ENCODE measurements at places on chromosomes 6 and 20.

DNA sequence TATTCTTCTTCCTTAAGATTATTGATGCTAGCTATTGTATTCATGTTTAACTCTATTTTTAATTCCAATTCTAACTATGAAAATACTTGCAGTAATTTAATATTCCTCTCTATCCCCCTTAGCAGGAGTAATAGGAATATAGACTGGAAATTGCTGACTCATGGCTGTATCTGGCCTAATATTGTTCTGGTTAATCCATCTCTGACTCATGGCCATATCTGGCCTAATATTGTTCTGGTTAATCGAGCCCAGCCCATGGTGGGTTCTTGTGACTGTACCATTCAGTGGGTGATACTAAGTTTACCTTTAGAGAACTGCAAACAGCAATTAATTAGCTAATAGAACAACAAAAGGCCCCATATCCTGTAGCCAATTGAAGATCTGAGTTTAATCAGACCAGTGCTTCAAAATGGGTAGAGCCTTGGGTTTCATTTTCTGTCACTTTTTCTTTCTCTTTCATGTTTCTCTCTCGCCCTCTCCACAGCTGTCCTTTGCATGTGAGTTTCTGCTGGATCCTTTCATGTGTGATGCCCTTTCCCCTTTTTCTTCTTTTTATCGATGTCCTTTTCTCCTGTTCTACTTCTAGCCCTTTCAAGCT lies 50.6 kb downstream of the SLC22A3 start:
- DNase-seq = peak; percentile 15

GRCh38 chr6:69866770-69867638 lies 648 bp downstream of the COL19A1 start:
- peak; percentile 14 for DNase-seq

DNA sequence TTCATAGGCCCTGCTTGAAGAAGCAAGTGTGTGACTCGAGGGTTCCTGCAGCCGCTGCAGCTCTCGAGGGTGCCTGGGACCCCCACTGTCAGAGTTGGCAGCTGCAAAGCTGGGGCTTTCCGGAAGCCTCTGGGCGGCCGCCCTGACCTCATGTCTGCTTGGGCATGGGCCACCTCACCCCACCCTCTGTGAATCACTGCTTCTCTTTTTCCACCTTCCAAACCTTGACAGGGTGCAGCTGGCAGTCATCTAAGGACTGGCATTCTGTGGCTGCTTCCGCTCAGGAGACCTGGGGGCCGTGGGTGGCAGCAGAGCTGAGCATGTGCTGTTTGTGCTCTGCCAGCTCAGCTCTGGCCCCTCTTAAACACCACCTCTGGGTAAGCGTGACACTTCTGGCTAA lies 32.0 kb downstream of the ERMARD start:
- no peak for DNase-seq

- peak; percentile 24 for DNase-seq
Observed at GRCh38 chr6:133286765-133287164, 45.6 kb downstream of the EYA4 start.

DNA sequence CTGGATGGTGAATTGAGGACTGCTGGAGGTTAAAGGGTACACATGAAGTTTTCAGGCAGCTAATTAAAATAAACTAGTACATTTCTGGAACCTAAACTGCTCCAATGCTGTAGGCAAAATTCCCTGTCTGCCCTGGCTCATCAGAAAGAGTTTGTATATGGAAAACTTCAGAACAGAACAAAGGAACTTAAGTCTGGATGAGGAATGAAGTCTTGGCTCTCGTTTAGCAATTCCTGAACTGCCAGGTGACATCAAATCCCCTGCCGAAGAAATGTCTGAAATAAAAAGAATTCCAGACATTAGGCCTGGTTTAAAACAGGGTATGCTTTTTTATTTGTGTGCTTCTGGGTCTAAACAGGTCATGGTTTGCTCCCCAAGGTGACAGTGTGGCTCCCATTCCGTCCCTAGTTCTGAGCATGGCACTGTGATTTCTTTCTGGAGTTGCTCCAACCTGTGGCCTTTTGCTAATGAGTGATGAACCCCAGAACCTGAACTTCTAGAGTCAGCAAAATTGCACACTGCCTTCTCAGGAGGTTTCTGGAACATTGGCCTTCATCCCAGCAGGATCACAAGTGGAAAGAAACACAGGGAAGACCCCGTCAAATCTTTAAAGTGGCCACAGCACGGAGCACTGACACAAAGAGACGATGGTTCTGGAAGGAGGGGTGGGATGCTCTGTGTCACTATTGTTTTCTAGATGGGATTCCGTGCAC lies 129.4 kb upstream of the NAA20 start:
- DNase-seq = no peak

- peak; percentile 11 for DNase-seq
Observed at GRCh38 chr20:3677733-3678132, 4.1 kb downstream of the ADAM33 start.

DNA sequence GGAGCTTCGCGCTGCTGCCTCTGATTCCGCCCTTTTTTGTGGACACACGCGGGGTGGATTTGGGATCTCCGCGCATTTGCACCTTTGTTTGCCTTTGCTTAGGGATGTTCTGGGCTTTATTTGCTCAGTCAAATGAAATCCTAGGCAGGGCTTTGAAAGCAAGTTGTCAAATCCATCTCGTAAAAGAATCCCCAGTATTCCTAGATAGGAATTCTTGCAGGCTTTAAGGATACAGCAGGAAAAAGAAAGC lies 453 bp downstream of the CEP57L1 start:
- no peak for DNase-seq

DNA sequence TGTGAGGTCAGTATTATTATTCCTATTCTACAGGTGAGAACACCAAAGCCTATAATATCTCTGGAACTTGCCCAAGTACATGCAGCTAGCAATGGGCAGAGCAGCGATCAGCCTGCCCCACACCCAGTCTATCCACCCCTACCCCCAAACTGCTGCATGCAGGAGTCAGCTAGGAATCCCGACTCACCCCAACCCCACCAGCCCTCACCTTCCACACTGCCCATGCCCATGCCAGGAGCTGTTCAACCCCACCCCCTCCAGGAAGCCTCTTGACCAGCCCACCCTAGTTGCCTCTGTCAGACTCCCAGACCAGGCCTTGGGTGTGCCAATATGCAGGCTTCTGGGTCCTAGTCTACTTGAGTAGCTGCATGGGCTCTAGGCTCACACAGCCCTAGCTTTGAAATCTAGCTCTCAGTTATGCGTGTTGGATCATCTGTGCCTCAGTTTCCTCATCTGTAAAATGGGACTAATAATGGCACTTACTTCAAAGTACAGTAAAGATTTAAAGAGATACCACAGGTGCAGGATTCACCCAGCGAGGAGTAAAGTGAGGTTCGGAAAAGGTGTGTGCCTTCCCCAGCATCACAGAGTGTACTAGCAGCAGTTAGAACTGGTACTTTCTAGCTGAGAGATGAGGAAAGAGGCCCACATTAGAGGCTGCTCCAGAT lies 173.2 kb downstream of the VEGFA start:
- no peak for DNase-seq

DNA sequence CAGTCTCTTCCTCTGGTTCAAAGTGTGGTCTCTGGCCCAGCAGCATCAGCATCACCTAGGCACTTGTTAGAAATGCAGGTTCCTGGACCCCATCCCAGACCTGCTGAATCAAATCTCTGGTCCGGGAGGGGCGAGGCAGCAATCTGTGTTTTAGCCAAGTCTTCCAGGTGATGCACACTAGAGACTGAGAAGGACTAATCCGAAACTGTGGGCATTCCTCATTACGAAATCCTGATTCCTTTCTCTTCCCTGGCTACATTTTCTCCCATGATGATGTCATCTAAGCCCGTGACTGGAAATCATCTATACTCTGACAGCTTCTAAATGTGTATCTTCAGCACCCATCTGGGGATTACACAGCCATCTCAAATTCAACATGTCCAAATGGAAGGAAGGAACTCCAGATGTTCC lies 39.7 kb upstream of the PRND start:
- DNase-seq = no peak

GRCh38 chr6:35586542-35586941 lies 73.8 kb upstream of the TULP1 start:
- no peak for DNase-seq

- DNase-seq = no peak
Observed at GRCh38 chr6:12383448-12383847, 93.3 kb downstream of the EDN1 start.

DNA sequence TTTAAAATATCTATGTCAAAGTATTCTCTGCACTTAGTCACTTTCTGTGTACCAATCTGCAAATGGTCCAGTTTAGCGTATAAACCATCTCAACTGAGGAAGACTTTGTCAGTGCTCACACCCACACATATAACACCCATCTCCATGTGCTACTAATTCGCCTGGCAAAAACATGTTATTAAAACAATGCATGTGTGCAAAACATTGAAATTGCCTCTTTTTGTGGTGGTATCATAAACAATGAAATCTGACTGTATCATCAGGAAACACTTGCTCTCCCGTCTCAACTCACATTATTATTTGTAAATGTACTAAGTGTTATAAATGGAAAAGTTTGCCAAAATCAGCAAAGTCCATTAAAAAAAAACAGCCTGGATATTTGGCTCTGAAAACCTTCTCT lies 105.9 kb upstream of the FOXC1 start:
- no peak for DNase-seq

GRCh38 chr6:36252005-36252404 lies 17.9 kb upstream of the PNPLA1 start:
- DNase-seq = no peak

- peak; percentile 76 for DNase-seq
Observed at GRCh38 chr20:57346477-57346876, 4.6 kb upstream of the RAE1 start.

- DNase-seq = no peak
Observed at GRCh38 chr6:145829102-145829501, 14.5 kb upstream of the FBXO30 start.

- DNase-seq = no peak
Observed at GRCh38 chr6:106670236-106670635, 40.9 kb downstream of the QRSL1 start.

- DNase-seq = no peak
Observed at GRCh38 chr6:149327638-149328037, 10.1 kb downstream of the TAB2 start.

DNA sequence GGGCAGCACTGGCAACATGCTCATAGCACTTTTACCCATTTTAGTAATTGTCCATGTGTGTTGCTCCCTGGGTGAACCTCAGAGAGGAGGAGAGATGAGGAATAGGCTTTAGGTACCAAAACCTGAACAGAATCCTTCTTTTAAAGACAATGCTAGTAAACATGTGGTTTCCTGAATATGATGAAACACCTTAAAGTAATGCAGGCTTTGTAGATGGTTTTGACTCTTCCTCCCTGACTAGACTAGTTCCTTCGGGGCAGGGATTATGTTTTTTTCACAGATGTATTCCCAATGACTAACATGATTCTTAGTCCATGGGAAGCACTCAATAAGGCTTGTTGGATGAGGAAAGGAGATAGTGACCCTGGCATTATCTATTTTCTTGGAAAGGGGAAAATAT lies 367.6 kb upstream of the JAG1 start:
- no peak for DNase-seq

DNA sequence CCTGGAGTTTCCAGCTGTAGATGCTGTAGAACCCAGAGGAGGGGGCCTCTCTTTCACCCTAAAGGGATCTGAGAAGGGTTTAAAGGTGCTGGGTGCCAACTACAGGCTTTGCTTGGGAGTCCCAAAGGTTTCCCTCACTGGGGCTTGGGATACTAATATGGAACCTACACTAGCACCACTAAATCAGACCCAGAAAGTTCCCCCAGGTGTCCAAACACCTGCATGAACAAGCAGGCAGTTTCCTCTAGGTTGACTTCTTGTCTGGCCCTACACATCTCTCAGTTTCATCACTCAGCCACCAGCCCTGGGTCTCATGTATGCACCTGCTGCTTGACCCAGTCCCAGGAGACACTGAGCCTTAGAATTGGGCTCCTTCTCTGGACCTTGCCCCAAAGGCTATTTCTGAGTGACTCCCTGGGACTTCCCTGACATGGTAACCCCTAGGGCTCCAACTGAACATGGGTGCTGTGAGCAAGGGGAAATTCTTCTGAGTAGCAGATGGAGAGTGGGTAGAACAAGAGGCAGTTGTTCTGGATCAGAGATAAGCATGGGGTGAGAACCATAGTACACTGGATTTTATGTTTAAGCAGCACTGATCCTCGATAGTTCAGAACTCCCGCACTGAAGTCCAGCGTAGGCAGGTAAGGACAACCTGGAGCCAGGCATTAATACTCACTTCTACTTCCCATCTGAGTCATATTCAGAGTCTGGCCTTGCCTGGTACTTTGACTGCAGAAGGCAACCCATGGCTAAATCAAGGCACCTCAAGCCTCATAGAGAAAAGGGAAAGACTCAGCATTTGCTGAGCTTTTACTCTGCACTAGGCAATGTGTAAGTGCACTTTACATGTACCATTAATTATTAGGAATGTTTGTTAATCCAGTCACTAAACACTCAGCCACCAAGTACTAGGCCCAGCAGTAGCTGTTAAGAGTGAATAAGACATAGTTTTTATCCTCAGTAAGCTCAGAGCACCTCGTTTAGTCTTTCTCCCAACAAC lies 16.8 kb downstream of the BCL2L1 start:
- no peak for DNase-seq

GRCh38 chr6:143374014-143374413 lies 76.5 kb downstream of the ADAT2 start:
- no peak for DNase-seq

DNA sequence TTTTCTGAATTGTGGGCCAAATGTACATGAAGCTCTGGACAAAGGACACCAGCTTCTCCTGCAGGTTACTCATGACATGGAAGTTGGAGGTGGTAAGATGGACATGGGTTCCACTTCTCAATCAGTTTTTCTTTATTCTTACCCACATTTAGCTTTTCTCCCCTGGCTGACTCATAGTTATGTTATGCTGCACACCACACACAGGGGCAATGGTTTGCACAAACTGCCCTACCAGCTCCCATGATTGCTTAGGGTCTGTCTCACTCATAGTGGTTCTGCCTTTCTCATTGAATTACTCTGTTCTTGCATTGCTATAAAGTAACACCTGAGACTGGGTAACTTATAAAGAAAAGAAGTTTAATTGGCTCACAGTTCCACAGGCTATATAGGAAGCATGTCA lies 4.5 kb upstream of the CD109 start:
- DNase-seq = peak; percentile 33

- DNase-seq = peak; percentile 58
Observed at GRCh38 chr20:23668477-23668951, 20.3 kb downstream of the CST4 start.

GRCh38 chr20:63097336-63097831 lies 90.6 kb upstream of the BHLHE23 start:
- DNase-seq = no peak

DNA sequence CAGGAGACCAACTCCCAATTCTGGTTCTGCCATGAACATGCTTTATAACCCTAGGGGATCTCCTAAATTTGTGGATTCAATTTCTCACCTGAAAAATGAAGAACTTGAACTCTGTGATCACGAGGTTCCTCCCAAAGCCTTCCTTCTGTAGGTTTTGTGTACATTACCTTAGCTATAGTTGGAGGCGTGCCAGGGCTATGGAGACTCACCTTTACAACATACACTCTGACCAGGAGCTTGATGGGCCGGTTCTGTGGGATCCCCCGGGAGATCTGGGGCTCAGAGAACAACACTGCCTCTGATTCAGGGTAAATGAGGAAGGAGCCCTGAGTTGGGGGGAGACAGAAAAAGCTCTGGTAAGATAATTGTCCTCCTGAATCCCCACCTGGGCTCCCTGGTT lies 34.1 kb downstream of the ERGIC3 start:
- no peak for DNase-seq

- peak; percentile 85 for DNase-seq
Observed at GRCh38 chr6:153032255-153032882, 29.9 kb upstream of the MTRF1L start.
